ENCODE measurements at places on chromosomes 3 and 15. TPM values are rescaled to one million over a fixed set of nuclear protein-coding genes. Genes with fewer than 3 reads are reported as not detected.

The DAZL gene
- total RNA-seq = not detected

The ZNF80 gene
- 0.33 TPM for total RNA-seq

DNA sequence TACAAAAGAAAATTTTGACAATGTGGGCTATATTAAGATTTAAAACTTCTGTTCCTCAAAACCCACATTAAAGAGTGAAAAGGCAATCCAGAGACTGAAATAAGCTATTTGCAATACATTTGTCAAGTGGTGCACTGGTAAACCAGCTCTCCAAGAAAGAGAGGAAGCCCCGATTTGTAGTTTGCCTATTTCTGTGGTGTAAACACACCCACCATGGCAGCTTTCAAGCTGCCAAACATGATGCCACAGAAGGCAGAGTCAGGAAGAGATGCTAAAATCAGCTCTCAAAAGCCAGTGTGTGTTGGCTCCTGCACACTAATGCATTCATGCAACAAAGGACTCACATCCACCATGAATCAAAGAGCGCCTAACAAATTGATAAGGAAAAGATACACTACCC, 17.5 kb downstream of the RFTN1 start:
- H3K4me1 ChIP-seq = peaks cover 57% of the 10 kb centered on the region
- H3K36me3 ChIP-seq = peaks cover 28% of the 10 kb centered on the region
- no peak for DNase-seq
- no peak overlapping the region for H3K4me3 ChIP-seq

DNA sequence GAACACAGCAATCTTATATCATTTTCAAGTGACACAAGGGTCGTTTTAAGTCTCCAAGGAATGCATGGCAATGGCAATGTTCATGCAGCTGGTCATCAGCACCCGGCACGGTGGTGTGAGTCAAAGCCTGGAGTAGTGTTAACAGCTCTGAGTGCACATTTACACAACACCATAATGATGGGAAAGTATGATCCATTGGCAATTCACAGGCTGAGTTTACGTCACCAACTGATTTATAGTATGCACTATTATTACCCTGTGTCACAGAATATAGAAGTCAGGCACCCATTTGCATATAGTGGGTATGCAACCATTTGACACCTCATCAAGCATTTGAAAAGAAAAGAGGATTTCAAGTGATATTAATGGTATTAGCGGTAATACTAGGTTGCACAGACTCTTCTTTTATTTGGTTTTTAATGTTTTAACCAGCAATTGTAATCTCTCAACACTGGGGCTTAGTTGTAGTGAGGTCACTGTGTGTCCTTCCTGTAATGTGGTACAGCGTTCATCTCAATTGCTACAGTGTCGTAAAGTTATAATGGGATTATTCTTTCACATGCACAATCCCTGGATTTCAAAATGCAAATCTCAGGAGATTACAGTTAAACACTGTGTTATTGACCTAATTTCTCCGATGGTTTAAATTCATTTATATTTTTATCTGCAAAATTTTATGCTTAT, 113.8 kb downstream of the C3orf38 start:
- no peaks in the 10 kb centered on the region for H3K36me3 ChIP-seq
- no peaks in the 10 kb centered on the region for H3K27me3 ChIP-seq
- H3K4me3 ChIP-seq = no peak overlapping the region
- no peak for DNase-seq
- H3K4me1 ChIP-seq = no peaks in the 10 kb centered on the region

DNA sequence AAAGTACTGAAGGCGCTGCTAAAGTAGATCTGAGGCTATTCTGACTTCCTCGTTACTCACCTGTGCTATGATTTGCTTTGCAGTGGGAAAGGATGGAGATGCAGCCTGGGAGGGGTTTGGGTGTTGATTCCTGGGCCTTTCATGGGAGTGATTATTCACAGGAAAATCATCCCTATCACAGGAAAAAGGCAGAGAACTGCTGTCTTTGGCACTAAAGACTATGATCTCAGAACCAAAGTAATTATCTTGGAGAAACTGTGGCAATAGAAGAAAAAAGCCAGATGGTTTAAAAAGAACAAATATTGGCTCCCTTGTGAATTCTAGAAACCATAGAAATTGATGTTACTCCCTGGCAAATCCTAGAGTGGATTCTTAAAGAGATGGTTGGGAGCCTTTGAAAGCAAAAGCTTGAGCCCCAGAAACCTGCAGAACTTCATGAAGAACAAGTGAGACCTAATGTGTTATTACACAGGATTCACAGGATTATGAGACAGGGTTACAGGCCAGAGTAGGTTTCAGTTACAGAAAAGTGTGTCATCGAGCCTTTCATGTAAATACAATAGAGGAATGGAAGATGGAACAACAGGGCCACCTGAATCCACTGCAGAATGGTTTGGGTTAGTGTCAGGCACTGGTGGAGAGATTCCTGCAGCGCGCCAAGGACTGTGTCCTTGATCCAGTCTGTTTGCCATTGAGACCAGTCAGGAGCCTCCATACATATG, 85.7 kb downstream of the OXNAD1 start:
- DNase-seq = no peak
- no peak overlapping the region for H3K4me3 ChIP-seq
- H3K27ac ChIP-seq = peak overlapping the region; percentile 40
- H3K36me3 ChIP-seq = peaks cover 39% of the 10 kb centered on the region
- H3K27me3 ChIP-seq = no peaks in the 10 kb centered on the region
- peaks cover 13% of the 10 kb centered on the region for H3K4me1 ChIP-seq

GRCh38 chr3:82132210-82133069, 371.0 kb upstream of the GBE1 start:
- no peak for DNase-seq
- no peak overlapping the region for H3K27ac ChIP-seq
- H3K36me3 ChIP-seq = no peaks in the 10 kb centered on the region
- no peak overlapping the region for H3K4me3 ChIP-seq
- no peaks in the 10 kb centered on the region for H3K4me1 ChIP-seq

Measured in activated CD4-positive, alpha-beta memory T cell treated with anti-CD3 and anti-CD28 coated beads for 36 hours (primary cell).